ENCODE measurements at places on chromosomes 12 and 14.

DNA sequence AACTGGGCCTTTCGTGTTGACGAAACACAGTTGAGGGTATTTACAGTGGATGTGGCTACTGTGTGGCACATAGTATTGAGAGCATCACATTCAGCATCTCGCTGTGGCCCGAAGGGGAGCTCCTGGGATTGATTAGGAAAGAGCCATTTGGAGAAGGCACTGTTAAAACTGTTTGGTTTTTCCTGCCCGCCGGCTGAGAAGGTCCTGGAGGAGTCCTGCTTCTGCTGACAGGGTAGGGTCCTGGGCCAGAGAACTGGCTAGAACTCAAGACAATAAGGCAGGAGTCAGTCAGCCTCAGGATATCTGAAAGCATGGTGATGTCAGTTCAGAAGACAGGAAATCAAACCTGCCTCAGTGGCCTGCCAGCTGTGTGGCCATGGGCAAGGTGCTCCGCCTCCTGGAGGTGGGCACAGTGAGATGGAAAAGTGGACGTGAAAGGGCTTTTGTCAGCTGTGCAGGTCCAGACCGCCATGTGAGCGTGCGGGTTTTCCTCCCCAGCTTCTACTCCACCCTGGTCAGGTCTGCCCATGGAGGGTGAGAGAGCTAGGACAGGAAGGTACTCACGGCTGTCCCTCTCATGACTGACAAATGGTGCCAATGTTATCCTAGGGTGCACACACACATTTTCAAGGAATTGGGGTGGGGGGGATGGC, 92.3 kb downstream of the NTF3 start:
- no peak for DNase-seq

GRCh38 chr12:48940181-48940580, 14.9 kb upstream of the FKBP11 start:
- no peak for DNase-seq

- no peak for DNase-seq
Observed at GRCh38 chr12:9933958-9934357, 1.8 kb upstream of the CLEC2A start.

DNA sequence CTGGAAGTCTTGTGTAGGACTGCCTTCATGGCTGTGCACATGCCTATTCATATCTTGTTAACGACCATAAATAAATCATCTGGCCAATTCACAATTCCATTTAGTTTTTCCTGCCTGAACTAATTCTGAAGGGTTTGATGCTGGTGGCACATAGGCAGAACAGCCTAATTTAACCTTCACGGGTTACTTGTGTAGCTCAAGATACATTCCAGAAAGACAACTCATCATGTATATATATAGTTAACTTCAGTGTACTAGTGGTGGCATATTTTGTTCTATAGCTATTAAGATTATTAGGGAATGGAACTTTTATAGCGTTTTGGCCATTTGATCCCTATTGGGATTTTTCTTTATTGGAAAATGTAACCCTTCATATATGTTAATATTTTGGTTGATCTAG, 31.4 kb downstream of the CFAP54 start:
- no peak for DNase-seq

DNA sequence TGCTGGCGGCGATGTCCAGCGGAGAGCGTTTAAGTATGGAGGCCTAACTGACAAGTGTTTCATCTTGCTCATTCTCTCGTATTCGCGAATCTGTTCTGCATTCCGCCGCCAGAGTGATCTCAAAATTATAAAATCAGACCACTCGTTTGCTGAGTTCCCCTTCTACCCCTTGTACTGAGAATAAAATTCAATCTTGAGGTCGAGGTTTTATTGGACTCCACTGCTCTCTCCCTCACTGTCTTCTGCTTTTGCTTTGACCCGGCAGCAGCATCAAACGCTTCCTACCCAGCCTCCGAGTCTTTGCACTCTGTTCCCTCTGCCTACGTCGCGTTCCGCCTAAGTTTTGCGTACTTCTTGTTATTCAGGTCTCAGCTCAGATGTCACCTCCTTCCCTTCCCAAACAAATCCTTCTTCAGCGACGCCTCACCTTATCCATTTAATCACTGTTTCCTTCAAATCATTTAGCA, 462 bp downstream of the KNTC1 start:
- DNase-seq, result peak; percentile 34

GRCh38 chr14:96252999-96253539, 2.9 kb upstream of the BDKRB1 start:
- DNase-seq, result no peak

GRCh38 chr14:30034152-30034551, 106.5 kb upstream of the PRKD1 start:
- no peak for DNase-seq

Measured in activated naive CD4-positive, alpha-beta T cell treated with anti-CD3 and anti-CD28 coated beads, Interleukin-2, amount 50 U/mL, for 16 hours (primary cell).